ENCODE measurements at places on chromosomes 4 and X. TPM values are rescaled to one million over a fixed set of nuclear protein-coding genes. Genes with fewer than 3 reads are reported as not detected.

Gene TENT5D
- not detected for total RNA-seq

GRCh38 chr4:2338754-2339457 is 77.0 kb upstream of the MXD4 start:
- DNase-seq, result peak; percentile 34

DNA sequence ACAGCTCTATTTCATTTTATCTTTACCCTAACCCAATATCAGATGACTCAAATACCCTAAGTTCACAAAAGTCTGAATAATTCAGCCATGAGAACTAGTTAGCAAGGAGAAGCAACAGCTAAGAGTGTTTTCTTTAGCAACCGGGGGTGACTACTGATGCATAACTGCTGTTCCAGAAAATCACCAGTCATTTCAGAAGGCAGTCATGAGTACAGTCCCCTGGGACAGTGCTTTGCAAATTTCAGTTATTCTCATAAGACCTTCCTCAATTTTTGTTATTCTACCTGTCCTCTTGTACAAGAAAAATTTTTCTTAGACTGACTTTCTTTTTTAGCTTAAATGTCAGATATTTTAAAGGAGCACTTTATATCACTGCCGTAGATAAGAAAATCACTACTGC is 16.4 kb downstream of the BANK1 start:
- no peak for DNase-seq

DNA sequence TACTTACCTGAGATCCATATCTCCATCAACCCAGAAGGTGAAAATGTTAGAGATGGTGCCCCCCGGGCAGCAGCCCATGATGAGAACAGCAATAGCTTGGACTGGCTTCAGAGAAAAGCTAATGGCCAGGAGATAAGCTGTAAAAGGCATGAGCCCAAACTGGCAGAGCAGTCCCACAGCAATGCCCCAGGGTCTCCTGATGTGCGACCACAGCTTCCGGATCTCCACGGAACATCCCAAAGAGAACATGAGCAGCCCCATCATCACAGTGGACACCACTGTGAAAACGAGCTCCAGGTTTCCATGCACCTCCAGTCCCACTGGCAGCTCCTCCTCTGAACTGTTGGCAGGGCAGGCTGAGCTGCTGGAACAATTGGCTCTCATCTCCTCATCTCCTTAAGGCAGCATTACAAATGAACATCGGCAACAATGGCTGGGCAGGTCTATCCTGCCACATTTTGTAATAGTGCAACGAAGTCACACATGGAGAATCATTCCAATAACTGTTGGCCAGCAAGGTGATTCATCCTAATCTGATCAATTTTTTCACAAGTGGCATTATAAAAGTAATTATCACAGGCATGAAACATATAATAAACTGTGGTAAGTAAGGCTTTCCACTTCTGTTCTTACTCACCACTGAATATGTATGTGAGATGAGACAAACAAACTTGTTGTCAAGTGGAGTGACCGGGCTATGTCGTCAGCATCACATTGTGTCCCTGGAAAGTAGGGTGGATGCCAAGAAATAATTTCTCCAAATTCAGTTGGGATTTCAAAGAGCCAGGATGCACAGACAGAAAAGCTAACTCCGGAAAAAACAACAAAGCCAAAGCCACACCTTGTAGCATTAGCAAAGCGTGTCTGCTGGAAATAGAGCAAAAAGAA is at the start of gene SLC10A6:
Gene SLC10A6, minus strand, starts transcription at position 653 of the 888 bp plus-strand sequence. Its CDS starts 269 bp downstream, at position 384.
- DNase-seq, result no peak

GRCh38 chr4:120536884-120537283 is 385.6 kb downstream of the PRDM5 start:
- no peak for DNase-seq

DNA sequence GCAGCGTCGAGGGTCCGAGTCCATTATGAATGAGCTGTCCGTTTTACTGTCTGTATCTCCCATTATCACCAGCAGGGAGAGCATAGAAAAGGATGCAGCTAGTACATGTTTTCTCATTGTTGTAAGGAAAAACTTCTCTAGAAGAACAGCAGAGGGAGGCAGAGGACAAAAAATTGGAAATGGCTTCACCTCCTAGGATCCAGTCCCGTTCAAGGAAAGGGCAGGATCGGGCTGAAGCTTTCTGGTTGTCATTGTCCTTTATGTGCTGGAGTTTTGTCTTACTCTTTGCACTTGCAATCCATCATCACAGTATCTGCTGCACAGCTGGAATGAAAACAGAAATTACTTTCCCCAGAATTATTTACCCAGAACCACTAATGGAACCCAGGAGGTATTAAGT is 14.7 kb downstream of the NDP start:
- DNase-seq, result no peak

Gene CLNK
- not detected for total RNA-seq

GRCh38 chr4:13988353-13989305 is 361.1 kb upstream of the BOD1L1 start:
- DNase-seq, result no peak

DNA sequence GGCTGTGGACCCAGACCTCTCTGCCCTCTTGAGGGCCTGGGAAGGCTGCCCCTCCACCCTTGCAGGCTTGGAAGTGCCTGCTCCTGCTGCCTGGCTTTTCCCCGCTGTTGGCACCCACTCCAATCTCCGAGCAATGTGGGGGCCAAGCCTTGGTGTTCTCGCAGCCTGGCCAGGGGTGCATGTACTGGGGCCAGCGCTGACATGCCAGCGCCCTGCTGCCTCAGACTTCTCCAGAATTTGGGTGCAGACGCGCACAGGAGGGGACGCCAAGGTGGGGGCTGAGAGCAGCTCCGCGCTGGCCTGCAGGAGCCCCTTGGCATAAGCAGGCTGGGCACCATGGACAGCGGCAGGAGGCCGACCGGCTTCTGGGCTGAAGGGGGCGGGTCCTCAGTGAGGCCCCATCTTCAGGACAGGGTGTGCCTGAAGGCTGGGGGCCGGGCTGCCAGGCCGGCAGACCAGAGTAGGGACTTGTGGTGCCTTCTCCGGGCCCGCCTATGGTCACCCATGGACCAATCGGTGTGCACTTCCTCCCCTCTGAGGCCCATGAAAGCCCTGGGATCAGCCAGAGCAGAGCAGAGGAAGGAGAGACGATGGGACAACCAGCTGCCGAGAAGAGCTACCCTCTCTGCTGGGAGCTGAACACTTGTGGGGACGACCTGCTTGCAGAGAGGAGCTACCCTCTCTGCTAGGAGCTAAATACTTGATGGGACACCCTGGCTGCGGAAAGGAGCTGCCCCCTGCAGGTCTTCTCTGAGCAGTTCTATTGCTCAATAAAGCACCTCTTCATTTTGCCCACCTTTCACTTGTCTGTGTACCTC is 118.3 kb downstream of the DNAAF6 start:
- DNase-seq, result peak; percentile 11

Gene SFRP2
- total RNA-seq, result 7.8 TPM

GRCh38 chrX:133229361-133229760 is 11.2 kb upstream of the TFDP3 start:
- no peak for DNase-seq

GRCh38 chr4:48058617-48059530 is 42.3 kb downstream of the NIPAL1 start:
- no peak for DNase-seq

DNA sequence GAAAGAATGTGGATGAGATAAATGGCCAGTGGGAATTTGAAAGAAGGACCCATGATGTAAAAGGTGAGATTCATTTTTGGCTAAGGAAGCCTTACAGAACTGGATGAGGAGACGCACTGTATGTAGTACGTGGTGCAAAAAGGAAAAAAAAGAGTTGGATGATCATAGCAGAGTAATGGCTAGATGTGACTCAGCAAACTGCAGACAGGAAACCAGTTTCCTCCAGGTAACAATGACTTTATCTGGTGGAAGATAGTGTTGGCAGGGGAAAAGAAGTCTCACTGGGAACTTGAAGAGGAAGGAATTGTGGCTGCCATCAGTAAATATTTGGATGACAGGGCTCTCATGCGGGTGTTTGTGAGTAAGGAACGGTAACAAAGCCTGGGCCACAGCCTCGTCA is 243.2 kb downstream of the CPE start:
- no peak for DNase-seq

GRCh38 chr4:120568731-120569130 is 353.8 kb downstream of the PRDM5 start:
- DNase-seq, result no peak

DNA sequence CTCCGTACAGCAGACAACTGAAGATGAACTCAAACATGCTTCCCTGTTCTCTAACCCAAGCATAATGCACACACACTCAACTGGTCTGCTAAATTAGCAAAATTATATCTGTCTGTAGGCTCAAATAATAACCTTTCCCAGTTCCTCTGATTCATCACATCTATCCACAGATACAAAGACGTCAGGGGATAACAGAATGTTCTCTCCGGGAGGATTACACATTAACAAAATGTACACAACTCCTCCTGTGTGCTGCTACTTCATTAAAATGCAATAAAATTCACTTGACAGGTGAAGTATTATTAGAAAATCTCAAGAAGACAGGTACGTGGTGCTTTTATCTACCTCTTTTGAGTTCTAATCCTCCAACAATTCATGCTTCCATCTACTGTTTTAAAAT is 57.4 kb downstream of the FAT1 start:
- DNase-seq, result no peak

DNA sequence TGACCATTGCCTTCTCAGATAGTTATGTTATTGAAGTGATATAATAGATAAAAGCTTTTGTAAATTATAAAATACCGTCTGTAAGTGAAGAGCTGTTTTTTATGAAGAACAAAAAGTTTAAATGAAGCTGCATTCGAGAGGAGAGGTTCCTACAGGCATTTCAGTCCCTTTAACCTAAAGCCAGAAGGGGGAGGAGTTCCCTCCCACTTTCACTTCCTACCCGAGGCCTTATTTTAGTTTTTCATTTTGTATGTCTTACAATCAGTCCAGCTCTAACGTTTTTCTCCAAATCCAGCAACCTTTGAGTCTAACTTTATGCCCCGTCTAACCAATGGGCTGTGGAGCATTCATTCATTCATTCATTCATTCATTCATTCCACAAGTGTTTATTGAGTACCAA is 16.5 kb upstream of the SOX3 start:
- DNase-seq, result no peak

Gene FAM236B
- total RNA-seq, result not detected

DNA sequence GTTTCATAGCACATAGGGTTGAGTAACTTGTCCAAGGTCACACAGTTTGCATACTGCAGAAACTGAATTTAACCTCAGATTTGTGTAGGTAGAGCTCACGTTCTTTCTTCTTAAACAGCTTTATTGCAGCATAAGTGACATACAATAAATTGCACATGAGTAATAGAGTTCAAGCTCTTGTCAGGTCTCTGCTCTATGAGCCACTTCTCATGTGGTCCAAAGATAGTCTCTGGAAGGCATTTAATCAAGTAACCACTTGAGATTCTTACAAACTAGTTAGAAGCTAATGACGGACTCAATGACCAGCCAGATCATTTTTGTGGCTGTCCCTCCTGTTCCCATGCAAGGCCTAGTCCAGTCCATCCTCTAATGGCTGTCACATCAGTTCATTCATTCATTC is 68.9 kb downstream of the MAOB start:
- no peak for DNase-seq

Gene ARHGAP10
- 3.7 TPM for total RNA-seq

- no peak for DNase-seq
Measured at GRCh38 chr4:87224141-87224923, 3.9 kb upstream of the KLHL8 start.

- no peak for DNase-seq
Measured at GRCh38 chr4:23332313-23332712, 557.5 kb downstream of the PPARGC1A start.

DNA sequence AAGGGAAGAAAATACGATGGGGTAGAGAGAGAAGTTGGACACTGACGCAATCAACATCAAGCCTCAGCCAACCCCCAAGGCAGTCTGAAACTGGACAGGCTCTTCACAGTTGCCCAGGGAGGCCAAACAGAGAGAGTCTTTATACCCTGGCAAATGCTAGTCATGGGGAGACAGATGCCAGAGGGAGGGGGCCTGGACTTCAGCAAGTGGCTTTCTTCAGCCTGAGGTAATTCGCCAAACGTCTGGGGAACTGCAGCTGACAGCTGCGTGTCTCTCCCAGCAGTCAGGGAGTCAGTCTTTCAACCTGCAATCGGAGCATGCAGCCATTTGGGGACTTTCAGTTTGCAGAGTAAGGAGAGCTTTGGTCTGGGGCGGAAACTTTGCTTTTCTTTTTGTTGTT is 521.6 kb downstream of the TRIML1 start:
- DNase-seq, result no peak

DNA sequence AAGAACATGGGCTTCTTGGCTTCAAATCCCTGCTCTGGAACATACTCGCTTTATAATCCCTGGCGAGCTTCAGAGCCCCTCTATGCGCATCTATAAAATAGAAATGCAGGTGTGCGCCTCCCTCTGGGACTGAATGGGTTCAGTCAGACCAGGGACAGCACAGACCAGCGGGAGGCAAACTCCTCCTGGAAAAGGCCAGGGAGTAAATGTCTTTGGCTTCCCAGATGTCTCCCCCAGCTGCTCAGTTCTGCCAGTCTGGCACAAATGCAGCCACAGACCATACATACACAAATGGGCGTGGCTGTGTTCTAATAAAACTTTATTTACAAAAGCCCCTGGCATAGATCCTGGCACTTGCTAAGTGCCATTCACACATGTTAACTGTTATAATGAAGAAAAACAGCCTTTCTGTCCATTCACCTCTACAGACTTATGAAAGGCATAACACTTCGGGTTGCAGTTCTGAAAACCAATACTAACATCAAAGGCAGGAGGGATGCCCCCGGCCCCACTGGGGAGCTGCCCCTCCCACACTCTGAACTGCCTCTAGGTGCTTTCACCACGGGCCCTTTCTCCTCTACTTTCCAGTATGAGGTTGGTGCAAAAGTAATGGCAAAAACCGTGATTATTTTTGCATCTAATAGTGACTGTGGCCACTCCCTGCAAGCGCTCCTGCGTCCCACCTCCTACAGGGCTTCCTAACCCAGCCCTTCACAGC is 4.6 kb downstream of the JAKMIP1 start:
- DNase-seq, result no peak

DNA sequence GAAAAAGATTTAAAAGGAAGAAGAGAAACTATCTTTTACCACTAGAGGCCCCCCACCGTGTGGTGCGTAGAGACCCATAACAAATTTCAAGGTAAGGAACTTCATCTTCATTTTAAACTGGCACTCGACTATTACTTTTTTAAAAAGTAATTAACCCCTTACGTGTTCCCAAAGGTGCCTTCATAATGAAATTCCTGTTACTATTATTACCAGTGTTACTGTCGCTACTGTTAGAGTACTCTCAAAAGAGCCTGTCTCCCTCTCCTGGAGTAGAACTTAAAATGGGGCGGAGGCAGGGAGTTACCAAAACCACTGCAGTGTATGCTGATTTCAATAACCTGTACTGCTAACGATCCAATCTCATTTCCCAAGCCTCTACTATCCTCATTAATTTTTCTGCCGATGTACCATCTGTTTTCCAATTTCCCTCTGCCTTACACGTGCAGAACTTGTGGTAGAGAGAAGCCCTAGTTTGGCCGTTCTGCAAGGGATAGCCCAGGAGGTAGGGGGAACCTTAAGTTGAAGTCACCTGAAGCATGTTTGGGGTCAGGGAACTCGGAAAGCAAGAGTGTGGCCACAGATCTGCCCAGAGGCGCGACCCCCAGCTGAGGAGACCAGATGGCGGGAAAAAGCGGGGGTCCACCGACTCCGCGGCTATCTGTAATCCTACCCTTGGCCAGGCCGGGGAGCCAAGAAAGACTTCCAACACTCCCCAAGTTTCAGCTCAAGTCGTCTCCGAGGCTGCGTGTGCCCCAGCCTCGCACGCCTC is 720 bp upstream of the STK26 start:
- DNase-seq, result no peak

Gene ASB9
- 1.9 TPM for total RNA-seq

Measured in left colon (tissue), 2 donors.